ENCODE measurements at places on chromosomes 6 and 20.

GRCh38 chr6:4613795-4614194 lies 162.4 kb upstream of the CDYL start:
- DNase-seq = no peak

DNA sequence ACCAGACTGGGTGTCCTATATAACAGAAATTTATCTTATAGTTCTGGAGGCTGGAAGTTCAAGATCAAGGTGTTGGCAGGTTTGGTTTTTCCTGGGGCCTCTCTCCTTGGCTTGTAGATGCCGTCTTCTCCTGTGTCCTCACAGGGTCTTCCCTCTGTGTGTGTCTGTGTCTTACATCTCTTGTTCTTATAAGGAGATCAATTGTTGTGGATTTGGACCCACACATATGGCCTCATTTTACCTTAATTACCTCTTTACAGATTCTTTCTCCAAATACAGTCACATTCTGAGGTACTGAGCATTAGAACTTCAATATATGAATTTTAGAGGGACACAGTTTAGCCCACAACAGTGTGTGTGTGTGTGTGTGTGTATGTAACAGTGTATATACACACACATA lies 74.5 kb downstream of the EDN1 start:
- DNase-seq = no peak

- no peak for DNase-seq
Measured at GRCh38 chr6:116507324-116507723, 4.1 kb upstream of the CALHM5 start.

DNA sequence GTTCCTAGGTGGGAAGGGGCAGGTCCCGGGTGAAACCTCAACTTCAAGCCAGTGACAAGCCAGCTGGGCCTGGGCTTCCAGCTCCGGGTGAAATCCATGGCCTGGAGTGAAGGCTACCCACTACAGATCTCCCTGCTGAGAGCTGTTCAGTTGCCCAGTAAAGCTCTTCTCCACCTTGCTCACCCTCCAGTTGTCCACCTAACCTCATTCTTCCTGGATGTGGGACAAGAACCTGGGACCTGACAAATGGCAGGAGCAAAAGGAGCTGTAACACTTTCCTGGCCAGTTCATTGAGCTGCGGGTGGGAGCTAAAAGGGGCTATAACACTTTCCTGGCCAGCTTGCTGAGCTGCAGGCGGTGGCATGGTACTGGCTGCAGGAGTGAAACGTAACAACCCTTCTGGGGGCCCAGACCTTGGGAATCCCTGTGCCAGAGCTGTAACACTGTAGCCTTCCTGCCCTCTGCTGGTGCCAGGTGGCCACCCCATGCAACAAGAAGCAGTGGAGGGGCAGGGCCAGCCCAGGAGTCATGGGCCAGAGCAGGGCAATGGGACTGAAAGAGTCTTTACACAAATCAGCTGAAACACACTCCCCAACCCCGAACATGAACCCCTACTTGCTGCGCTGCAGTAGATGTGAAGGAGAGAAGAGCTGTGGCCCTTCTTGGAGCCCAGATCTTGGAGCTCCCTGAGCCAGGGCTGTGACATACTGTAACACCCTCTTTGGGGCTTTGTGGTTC lies 3.6 kb upstream of the HINT3 start:
- DNase-seq = no peak

GRCh38 chr6:42041481-42042053 lies 8.8 kb upstream of the TAF8 start:
- no peak for DNase-seq

GRCh38 chr6:152368751-152369624 lies 268.2 kb downstream of the SYNE1 start:
- DNase-seq = no peak

DNA sequence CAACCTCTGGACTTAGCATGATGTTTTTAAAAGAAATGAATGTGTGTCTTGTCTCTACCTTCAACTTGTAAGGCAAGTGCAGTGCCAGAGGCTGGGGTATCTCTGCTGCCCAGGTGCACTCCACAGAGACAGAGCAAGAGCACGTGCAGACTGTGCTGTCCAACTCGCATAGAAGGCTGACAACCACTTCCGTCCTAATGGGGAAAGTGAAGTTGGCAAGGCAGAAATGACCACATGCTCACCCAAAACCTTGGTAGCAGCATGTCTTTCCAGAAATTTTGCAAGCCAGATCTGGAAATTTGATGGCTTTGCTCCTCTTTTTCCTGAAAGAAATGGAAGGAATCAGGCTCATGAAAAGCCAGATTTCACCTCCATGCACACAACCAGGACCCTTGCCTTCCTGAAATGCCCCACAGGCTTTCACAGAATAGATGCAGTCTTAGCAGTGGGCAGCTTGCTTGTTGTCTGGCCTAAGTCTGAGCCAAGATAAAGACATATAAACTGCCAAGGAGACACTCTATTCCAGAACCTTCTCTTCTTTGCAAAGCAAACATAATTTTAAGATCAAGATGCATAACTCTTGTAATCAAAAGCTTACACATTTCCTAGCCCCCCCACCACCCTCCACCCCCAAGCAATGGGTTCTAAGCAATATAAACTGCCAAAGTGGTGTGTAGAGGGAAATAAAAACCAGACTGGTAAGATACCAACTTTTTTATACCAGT lies 26.8 kb downstream of the SLC22A3 start:
- DNase-seq = no peak

GRCh38 chr20:23265226-23265625 lies 85.4 kb upstream of the NXT1 start:
- DNase-seq = no peak

GRCh38 chr20:25319241-25320034 lies 71.2 kb downstream of the ABHD12 start:
- no peak for DNase-seq

DNA sequence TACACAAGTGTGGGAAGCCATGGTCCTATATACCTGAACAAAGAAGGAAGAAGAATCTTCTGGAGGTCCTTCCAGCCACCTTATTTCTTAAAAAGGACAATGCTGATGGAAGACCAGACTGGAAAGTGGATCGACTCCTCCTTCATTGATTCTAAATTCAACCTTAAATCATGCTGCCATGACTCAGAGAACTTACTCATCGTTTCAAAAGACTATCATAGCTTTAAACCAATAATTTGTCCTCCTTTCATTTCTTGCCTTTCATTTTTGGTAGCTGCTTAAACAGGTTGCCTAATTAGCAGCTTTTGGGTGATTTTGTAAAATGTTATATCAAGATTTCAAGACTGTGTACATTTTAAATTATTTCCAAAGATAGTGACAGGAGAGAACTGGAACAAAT lies 60.8 kb downstream of the RTN4IP1 start:
- no peak for DNase-seq

Measured in RWPE1 (cell line).